ENCODE measurements at places on chromosomes 12 and 14.

DNA sequence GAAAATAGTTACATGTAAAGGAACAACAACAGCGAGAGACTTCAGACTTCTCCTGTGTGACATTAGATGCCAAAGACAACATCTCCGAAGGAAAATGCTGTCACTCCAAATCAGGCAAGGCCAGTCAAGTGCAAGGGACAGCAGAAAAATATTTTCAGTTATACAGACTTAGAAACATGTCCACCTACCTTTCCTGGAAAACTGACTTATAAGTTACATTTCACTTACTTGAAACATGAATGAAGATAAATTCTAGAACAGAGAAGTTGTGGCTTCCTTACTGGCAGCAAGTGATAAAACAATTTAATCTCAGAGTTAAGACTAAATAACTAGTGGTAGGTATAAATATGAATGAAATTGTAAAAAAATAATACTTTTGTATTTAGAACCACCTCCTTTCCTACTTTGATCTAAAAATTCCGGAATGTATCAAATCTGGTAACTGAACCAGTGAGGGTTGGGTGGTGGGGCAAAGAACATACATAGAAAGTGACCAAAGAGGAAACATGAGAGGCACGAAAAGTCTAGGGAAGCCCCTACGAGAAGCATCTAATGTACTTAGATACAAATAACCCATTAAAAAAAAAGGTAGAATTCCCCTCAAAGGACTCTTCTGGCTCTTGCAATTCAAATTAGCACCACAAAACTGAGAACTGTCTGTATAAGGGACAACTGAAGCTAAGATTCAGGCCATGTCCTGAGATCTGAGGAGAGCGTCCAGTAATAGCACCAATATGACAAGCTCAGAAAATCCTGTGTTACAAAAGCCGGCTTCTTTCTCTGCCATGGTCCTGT lies 21.2 kb downstream of the MTHFD1 start:
- DNase-seq, result no peak

GRCh38 chr12:180445-180844 lies 33.5 kb downstream of the SLC6A12 start:
- DNase-seq, result no peak

- no peak for DNase-seq
Observed at GRCh38 chr12:53953831-53954693, 641 bp upstream of the HOXC12 start.

DNA sequence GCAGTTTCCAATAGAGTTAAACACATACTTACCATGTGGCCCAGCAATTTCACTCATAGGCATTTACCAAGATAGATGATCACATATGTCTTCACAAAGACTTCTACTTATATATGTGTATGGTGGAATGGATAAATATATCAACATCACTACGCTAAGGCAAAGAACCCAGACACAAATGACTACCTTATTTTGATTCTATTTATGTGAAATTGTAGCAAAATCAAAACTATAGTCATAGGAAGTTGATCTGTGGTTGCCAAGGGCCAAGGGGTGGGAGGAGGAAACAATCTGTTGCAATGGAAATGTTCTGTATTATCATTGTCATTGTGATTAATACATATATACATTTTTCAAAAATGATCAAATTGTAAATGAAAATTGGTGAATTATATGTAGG lies 47.7 kb upstream of the ANP32D start:
- no peak for DNase-seq

GRCh38 chr14:67644428-67644827 lies 24.7 kb downstream of the ARG2 start:
- no peak for DNase-seq

- DNase-seq, result peak; percentile 21
Observed at GRCh38 chr12:94152292-94153078, 4.1 kb downstream of the PLXNC1 start.

- no peak for DNase-seq
Observed at GRCh38 chr14:53912021-53912420, 44.6 kb downstream of the BMP4 start.

DNA sequence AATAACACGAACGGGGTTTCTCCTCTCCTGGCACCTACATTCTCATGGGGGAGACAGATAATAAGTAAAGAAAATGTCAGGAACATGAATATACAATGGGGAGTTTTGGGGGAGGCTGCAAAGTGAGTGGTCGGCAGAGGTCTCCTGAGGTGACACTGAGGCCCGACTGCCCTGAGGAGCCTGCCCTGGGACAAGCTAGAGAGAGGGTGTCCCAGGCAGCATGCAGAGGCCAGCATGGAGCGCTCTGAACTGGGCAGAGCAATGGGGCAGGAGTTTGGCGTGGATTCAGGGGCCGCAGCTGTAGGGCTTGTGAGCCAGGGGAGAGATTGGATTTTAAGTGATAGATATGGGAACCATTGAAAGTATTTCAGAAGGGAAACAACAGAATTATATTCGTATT lies 320.5 kb downstream of the CACNA1C start:
- no peak for DNase-seq

GRCh38 chr12:121167232-121167820 lies 34.6 kb downstream of the P2RX7 start:
- DNase-seq, result no peak

- no peak for DNase-seq
Observed at GRCh38 chr12:5348057-5348456, 83.9 kb upstream of the NTF3 start.

DNA sequence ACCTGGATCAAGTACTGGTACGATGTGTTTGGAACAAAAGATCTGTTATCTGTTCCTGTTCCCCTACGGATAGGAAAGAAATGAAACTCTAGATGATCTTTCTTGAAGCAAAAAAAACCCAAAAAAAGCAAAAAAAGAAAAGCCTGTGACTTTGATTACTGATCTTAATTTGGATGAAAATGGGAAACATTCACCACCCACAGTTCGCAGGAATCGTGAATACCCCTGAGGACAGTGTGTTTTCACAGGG lies 138.7 kb upstream of the LMNTD1 start:
- DNase-seq, result no peak

DNA sequence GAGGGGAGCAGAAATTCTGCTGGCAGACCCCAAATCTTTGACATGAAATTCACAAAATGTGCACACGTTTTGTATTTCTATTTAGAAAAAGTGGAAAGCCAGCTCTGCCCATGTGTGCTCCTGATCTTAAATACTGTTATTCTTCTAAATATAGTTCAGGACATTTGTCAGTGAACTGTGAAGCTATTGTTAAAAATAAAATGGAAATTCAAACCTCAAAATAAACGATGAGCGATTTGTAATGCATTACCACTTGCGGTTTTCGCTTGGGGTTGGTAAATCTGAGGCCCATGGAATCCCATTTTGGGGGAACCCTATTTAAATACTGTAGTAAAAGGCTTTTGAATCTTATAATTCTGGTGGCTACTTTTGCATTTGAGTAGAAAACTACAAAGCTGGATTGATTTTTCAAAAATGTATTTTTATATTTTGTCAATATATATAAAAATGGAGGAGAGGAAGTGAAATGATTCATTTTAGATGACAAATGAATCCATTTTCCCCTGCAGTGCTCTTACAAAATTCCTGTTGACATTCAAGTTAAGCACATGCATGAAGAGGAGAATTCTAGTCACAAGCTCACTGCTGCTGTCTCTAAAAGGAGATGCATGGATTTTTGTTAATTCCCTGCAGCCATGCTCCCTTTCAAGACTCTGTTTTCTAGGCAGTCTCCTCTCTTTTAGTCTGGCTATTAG lies 47.1 kb downstream of the FLRT2 start:
- no peak for DNase-seq

- no peak for DNase-seq
Observed at GRCh38 chr14:100274250-100274649, 32.0 kb downstream of the SLC25A29 start.

GRCh38 chr12:87363497-87364084 lies 665.6 kb downstream of the C12orf50 start:
- no peak for DNase-seq

GRCh38 chr12:49962861-49963765 lies 1.4 kb downstream of the AQP5 start:
- peak; percentile 11 for DNase-seq

DNA sequence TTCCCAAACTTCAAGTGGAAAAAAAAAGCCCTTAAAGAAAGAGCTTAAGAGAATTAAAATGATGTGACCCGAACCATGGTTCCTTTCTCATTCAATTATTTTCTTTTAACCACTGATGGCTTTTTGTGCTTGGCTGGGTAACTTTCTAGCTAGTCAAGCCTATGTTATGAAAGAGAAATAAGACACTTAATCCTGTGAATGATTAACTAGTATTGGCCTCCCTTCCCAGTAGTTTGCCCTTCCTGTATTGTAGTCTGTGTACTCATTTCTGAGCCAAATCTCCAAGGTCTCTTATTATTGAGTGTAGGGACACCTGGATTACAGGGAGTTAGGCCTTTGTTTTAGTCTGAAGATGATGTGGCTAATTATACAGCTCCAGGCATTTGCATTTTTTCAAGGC lies 353.0 kb downstream of the RAD51B start:
- DNase-seq, result no peak

DNA sequence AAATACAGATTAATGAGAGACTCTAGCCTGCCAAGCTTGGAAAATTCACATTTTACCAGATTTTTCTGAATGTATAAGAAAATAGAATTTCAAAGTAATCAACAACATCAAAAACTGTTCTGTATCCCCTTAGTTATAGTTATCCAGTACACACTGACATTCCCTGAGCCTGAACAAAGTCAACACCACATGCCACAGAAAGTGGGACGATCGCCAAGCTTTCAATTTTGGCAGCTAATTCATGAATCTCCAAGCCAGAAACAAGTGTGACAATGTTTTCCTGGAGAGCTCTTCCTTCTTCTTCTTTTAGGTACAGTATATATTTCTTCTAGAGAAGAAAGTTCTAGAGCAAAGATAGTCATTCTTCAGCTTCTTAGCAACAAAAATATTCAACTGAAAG lies 290.2 kb downstream of the PRKD1 start:
- DNase-seq, result peak; percentile 88

DNA sequence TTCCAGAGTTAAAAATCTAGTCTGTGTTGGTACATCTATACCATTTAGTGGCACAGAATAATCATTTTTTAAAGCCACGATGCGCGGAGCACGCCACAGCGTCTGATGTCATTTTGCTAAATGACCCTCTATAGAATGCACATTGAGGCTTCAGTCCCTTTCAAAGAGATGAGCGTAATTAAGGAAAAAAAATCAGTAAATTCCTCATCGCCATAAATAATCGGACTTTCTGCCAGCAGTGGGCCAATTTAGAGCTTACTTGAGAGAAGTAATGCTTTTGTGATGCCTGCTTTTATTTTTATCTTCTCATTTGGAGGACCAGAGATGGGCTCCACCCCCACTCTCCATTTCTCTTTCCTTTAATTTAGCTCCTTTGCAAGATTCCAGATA lies 4.0 kb downstream of the ASCL1 start:
- peak; percentile 91 for DNase-seq

DNA sequence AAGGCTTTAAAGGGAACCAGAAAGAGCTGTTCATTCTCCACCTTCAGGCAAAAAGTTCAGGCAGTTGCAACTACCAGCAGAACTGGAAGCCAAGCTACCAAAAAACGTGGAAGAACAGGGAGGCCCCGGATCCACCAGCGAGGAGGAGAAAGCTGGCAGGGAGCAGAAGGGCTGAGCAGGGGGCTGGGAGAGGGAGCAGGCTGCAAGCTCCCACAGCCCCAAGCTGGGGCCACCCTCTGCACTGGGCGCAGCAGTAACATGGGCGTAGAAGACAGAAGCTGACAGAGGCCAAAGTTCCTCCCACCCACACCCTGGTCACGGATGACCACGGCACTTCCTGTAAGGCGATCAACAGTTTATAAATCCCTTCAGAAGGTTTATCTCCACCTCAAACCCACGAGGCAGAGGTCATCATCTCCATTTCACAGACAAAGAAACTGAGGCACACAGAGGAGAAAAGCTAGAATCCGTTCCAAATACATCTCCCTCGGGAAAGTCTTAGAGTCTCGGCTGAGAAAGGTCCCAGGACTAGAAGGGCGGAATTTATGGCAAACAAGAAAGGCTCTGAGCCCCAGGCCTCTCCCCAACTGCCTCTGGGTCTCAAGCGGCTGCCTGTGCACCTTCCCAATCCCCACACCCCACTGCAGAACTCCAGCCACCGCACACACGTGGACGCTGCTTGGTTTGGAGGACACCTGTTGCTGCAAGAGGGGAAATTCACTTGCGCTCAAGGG lies 1.8 kb downstream of the CCDC85C start:
- no peak for DNase-seq

DNA sequence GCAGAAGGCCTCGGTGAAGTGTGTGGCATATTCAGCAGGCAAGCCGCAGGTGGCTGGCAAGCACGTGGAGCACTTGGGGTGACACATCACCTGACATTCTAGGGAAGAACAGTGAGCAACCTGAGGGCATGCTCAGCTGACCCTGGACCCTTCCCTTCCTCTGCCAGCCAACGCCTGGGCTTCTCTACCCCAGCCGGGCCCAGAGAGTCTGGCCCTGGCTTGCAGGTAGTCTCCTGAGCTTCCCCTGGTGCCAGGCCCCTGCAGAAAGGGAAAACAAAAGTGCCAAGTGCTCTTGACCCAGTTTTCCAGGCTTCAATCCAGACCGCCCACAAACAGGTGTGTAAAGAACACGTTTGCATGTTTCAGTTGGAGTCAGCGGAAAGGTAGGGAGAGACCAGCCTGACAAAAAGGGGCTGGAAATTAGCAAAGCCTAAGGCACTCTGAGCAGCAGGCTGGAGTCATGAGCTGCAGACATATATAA lies 45.7 kb downstream of the PRKAB1 start:
- DNase-seq, result peak; percentile 62

GRCh38 chr12:8742501-8742900 lies 44.7 kb downstream of the RIMKLB start:
- no peak for DNase-seq

DNA sequence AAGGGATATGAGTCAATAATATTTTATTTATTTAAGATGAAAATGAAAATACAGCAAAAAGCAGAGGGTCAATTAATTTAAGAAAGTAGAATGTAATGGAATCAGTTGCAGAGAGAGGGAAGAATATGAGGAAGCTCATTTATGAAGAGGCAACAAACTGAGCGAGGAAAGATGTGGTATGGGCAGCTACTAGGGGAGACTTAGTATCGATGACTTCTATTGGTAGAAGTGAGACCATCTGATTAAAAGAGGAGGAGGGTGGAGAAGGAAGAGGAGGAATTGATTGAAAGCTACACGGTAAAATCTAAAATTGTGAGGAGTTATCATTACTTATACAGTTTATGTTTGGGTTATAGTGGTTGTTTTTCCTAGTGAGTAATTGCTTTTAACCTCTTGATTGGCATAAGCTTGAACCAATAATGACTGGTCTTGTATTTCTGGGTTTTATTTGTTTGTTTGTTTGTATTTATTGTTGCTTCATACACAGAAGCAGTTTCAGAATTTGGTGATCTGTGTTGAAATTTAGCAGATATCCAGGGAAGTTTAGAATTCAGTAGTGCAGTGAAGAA lies 121.0 kb downstream of the LRRIQ1 start:
- no peak for DNase-seq

- DNase-seq, result no peak
Observed at GRCh38 chr12:45279931-45280830, 64.3 kb downstream of the ANO6 start.

DNA sequence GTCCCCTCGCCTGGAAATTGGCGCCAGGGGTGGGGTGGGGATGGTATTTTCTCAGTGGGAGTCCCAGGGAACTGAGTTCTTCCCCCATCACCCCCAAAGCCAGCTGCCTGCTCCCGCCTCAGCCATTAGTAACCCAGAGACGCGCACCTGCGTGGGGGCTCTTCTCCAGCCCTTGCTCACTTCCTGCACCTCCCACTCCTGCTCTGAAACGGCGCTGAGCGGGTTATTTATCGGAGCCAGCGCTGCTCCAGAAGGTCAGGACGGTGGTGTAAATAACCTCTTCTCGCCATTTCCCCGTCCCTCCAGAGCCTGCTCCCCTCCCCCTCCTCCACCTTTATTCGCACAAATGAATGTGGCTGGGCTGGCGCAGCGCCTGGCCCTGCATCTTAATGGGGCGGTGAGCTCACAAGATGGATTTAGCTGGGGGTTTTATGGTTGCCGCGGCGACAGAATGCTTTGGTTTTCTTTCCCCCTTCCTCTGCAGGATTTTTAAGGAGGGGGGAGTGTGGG lies 12.2 kb downstream of the GPR84 start:
- peak; percentile 72 for DNase-seq
